ENCODE measurements at places on chromosomes 11 and 22.

GRCh38 chr11:72136684-72137262, 1.2 kb downstream of the FOLR3 start:
- no peak for DNase-seq

DNA sequence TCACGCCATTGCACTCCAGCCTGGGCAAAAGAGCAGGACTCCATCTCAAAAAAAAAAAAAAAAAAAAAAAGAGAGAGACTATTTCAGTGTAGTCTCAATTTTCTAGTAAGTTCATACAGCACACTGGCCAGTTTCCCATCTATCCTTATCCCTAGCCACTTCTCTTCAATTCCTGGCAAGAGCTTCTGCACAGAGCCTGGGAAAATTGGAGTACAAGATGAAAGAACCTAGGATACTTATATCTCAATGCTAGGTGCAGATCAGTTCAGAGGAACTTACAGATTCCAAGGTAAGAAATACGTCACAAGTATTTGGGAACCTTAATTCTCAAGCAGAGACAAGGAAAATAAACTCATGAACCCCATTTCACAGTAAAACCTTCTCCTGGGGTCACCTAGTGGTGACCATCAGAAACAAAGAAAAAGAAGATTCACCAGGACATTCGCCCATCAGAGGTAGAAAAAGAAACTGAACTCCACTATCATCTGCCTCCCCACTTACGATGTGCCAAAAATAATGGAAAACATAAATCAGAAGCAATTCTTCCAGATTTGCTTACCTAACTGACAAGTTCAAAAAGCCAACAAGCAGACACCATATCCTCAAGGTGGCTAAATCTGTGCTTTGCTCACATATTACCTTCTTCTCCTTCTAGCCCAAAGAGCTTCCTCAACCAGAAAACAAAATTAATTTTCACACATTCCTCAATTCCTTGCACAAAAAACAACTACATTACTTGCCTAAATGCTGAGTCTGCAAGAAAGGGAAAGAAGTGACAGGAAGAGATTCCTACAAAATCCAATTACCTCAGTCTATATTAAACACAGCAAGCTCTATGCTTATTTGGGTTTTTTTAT, 4.9 kb downstream of the DENND5A start:
- no peak for DNase-seq

GRCh38 chr22:19641254-19641982, 72.9 kb upstream of the SEPTIN5 start:
- no peak for DNase-seq

DNA sequence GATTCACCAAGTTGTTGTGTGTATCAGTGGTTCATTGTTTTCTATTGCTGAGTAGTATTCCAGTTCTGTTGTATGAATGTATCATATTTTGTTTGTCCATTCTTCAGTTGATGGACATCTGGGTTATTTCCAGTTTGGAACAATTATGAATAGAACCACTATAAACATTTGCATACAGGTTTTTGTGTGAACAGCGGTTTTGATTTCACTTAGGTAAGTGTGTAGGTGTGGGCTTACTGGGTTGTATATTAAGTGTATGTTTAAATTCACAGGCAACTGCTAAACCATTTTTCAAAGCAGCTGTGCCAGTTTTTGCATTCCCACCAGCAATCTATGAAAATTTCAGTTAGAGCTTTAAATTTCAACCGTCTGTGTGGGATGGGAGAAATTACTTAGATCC, 217.8 kb downstream of the NELL1 start:
- DNase-seq, result no peak

DNA sequence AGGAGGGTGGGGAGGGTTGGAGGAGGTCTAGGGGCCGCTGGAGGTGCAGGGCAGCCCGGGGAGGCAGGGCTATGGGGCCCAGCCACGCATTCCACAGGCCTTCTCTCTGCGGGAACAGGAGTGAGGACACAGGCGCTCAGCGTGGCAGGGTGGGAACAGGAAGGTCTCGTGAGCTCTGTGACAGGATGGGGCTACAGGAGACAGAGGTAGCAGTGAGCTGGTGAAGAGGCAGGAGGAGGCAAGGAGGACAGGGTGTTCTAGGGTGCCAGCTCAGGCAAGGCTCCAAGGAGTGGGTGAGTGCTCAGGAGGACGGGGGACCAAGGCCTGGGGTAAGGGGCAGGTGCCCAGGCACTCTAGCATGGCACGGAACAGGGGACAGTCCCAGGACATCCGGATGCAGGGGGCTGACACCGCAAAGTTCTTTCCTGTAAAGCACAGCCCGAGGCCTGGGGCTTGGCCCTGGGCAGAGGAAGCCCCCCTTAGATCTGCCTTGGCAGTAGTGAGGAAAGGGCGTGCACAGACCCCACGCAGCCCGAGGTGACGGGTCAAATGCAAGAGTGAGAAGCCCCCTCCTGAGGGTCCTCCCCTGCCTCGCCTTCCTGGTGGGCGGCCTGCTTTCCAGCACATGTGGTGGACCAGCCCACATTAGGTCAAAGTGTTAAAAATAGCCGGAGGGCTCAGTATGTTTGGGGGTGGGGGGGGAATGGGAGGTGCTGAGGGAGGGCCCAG, 4.7 kb upstream of the NEAT1 start:
- peak; percentile 70 for DNase-seq

GRCh38 chr11:95346265-95346664, 115.3 kb upstream of the SESN3 start:
- DNase-seq, result no peak

DNA sequence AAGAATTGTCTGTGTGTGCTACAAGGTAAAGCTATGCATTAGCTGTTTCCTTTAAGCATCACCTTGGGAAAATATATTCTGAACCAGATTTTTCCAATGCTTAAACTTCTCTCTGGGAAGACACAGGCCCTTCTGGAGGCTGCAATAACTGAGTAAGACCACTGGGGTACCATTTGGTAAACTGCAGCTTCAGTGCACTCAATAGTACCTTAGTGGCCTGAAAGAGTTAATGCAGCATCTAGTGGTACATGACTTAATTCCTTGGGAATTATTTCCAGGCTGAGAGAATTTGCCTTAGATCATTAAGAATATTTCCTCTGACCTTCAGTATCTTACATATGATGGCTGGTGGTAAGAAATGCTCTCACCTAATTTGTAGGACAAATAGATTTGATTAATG, 727.4 kb downstream of the DLG2 start:
- no peak for DNase-seq

- DNase-seq, result peak; percentile 4
These were observed 48.5 kb downstream of the MICAL2 start for GRCh38 chr11:12158909-12159308.

DNA sequence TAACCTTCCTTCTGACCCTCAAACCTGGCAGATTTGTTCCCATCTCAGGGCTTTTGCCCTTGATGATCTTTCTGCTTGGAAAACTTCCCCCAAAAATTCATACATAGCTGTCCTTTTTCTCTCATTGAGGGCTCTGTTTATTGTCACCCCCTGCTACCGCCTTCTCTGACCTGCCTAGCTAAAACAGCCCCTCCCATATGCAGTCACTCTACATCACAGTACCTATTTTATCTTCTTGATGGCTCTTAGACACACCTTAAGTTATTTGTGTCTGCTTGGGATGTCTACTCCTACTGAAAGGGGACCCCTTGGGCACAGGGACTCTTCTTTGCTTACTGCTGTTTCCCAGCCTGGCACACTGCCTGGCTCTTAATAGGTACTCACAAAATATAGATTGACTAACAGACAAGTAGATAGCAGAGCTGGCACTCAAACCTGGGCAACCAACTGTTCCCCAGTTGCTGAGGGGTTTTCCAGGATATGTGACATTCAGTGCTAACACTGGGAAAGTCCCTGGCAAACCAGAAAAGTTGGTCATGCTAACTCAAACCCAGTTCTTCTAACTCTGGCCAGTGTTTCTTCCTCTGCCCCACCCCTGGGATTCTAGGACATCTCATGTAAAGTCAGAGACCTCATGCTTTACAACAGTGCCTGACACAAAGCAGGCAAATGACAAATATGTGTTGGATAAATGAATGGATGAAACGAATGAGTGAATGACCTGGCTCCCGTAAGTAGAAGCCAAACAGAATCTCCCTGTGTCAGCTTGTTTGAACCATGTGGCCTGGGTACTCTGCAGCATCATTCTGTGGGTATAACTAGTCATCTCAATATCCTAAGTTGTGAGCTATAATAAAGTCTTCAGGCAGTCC, 19.8 kb upstream of the FJX1 start:
- DNase-seq, result peak; percentile 59

DNA sequence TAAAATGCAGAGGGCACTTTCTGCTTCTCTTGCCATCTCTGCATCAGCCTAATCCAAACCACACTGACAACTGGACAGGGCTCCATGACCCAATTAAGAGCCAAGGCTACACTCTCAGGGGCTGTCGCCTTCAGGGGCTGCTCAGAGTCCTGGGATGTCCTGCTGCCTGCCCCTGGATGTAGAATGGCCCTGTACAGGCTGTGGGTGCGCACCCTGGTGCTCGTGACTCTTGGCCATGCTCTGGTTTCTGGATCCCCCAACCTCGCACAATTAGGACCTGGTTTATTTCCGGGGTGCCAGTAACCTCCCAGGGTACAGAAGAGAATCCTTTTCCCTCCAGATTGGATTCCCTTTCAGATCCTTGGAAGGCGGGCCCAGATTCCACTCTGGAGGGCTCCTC, 11.3 kb downstream of the IFT27 start:
- DNase-seq, result no peak

- no peak for DNase-seq
These were observed 14.7 kb upstream of the APLP2 start for GRCh38 chr11:130054966-130055365.

- DNase-seq, result no peak
These were observed 342.3 kb downstream of the LARGE1 start for GRCh38 chr22:33577862-33578411.

All from activated CD4-positive, alpha-beta memory T cell treated with anti-CD3 and anti-CD28 coated beads for 36 hours (primary cell).